ENCODE measurements at places on chromosomes 11 and 22.

DNA sequence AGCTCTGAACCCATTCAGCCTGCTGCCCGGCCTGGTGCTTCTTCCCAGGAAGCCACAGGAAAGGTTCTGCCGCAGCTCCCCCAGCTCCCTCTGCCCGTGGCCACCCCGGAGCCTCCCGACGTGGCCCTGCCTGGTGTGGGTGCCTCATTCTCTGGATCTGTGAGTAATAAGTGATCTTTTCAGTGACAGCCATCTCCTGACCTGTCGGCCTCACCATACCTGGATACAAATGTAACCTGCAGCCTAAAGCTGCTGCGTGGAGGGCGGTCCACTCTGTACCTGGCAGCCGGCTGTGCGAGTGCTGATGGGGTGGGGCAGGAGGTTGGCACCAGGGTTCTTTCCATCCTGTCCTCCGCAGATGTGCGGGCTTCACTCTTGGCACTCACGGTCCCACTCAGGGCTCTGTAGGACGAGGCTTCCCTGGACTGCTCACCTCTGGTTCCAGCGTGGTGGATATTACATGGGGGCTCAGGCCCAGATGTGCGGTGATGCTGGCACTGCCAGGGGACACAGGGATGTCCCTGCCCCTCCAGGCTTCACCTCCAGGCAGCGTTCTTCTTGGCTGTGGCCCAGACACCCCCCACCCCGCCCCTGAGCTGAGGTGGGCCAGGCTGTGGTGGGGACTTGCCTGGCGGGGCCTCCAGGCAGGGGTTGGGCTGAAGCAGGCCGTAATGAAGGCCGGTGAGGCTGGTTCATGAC, 748.5 kb downstream of the BRD1 start:
- no peak for DNase-seq

DNA sequence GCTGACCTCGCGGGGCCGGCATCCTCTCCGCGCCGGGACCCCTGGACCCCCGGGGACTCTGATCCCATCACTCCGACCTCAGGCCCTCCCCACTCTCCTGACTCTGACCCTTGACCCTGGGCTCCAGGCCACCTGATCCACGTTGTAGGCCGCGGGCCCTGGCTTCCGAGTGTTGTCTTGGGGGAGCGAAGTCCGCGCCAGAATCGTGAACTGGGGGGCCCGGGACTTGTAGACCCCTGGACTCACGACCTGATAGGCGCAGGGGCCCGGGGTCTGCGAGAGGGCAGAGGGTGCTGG, 716 bp upstream of the TYMP start:
- no peak for DNase-seq

DNA sequence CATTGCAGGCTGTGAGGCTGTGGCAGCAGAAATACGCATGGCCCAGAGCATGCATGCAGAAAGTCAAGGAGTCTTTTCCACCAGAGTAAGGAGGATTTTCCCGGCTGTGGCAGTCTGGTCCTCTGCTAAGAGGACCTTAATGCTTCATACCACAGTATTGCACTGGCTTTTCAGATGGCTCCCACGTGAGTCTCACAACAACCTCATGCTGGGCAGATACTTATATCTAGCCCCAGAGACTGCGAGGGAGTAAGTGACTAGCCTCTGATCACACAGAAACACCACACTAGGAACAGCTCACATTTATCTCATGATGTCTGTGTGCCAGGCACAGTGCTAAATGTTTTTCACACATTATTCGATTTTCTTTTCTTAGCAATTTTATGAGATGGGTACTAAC, 8.0 kb downstream of the CRY2 start:
- no peak for DNase-seq

GRCh38 chr11:70878366-70878765, 374.0 kb downstream of the SHANK2 start:
- DNase-seq: no peak

GRCh38 chr11:59898650-59899049, 20.1 kb downstream of the OOSP3 start:
- no peak for DNase-seq

GRCh38 chr11:88105951-88106350, 69.3 kb downstream of the RAB38 start:
- no peak for DNase-seq

GRCh38 chr22:46807458-46807857, 45.0 kb downstream of the TBC1D22A start:
- no peak for DNase-seq

GRCh38 chr22:41229215-41229614, 11.5 kb downstream of the CHADL start:
- DNase-seq: no peak

DNA sequence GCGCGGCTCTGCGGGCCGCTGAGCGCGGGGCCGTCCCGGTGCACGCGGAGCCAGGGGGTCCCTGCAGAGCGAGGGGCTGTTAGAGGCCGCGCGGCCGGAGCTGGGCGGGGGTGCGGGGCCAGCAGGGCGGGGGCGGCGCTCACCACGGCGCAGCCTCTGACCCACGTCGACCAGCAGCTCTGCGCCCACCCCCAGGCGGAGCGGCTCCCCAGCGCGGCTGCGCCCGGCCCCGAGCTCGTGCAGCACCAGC, 385 bp upstream of the SCO2 start:
- no peak for DNase-seq

DNA sequence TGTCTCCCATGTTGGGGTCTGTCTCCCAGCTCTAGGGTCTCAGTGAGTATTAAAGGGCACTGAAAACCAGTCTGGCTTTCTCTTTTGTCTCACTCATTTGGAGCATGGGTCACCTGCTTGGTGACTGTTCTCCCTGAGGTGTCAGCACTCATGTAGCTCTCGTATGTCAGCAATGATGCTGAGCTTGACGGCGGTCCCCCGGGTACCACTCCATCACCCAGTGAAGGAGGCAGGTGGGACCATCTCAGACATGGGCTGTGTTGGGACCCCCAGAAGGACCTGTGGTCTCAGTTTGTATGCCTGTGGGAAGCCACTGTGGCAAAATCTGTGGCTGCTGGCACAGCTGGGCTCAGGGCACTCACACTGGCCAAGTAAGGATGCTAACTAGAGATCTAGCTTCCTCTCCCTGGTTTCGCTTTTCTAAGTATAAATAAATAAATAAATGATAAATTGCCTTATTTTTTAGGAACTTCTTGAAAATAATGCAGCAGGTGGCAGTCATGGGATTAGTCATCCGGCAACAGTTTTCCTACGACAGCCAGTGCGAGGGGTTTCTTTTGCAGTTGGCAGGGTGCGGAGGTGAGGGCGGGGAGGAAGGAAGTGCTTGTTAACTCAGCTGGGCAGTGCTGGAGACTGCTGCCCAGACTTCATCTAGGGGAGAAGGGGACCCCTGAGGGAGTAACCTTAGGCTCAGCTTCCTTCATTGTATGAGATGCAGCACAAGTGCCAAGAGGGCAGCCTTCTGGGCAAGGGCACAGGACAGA, 48.8 kb downstream of the OSBP2 start:
- DNase-seq: no peak

GRCh38 chr11:2767071-2767470, 67.3 kb upstream of the KCNQ1OT1 start:
- no peak for DNase-seq

GRCh38 chr11:88604260-88604659, 266.7 kb upstream of the CTSC start:
- no peak for DNase-seq

DNA sequence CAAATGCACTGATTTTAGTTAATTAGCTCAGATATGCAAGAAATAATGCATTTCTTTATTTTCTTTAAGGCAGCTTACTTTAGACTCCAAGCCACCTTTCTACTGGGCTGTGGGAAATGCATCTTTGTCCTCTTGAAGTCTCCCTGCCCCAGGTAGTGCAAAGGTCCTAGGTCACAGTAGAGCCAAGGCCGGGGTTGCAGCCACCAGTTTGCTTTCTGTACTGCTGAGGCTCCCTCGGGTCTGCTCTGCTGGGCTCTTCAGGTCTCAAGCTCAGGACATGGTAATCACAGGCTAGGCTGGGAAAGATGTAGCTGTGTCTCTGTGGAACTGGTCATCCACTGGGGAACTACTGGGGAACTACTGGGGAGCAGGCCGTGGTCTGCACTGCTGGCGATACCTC, 25.4 kb upstream of the THY1 start:
- DNase-seq: no peak
